ENCODE measurements at places on chromosomes 6 and 20.

GRCh38 chr20:46605181-46605580 is 46.1 kb downstream of the SLC13A3 start:
- no peak for DNase-seq

DNA sequence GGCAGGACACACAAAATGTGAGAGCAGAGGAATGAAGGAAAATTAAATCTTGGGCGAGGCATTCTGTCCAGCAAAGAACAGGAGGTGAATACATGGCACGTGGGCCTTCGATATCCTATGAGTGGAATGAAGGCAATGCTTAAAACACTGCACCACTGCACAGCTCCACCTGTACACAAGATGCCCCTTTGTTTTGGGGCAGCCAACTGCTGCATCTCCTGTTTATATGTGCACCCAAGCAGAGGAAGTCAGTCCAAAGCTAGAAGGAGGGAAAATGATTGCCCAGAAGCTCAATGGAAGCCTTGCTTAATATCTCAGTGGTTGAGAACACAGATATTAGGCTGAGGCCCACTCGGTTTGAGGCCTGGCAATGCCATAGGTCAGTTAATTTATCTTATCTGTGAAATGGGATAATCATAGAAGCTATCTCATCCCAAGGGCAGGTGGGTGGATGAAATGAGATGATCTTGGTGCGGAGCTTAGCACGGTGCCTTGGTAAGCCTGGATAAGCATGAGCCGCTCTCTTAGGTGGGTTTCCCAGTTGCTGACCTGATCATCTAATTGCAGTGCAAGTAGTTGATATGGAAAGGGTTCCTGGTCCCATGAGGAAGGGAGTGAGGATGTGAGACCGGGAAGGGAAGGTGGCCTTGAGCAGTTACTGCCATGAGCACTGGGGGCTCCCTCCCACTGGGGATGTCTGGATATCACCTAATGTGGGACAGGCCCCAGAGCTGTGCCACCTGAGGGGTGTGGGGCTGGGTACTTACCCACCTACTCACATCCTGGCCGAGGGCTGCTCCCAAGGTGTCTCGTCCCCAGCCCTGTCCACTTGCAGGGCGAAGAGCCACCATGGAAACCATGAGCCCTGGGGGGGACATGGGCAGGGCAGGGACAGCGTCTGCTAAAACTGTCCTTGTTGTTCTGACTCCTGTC is 9.9 kb downstream of the BANF2 start:
- no peak for DNase-seq

- no peak for DNase-seq
Measured at GRCh38 chr20:23881371-23881770, 1.8 kb upstream of the CST5 start.

DNA sequence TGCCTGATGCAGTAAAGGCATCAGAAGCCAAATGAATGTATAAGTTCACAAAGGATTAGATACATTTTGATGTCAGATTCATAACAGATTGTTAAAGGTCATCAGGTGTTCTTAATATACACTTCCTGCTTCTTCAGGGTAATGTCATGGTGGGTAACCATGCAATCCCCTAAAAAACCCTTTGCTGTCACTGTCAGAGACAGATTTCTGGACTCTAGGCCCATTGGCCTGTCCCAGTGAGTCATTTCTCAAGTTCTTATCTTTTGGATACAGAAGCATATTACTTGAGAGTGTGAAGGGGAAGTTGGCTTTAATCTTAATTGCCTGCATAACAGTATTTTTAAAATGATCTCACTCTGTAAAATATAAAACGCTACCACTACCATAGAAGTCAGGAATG is 895.6 kb upstream of the MAP3K7 start:
- DNase-seq, result no peak

DNA sequence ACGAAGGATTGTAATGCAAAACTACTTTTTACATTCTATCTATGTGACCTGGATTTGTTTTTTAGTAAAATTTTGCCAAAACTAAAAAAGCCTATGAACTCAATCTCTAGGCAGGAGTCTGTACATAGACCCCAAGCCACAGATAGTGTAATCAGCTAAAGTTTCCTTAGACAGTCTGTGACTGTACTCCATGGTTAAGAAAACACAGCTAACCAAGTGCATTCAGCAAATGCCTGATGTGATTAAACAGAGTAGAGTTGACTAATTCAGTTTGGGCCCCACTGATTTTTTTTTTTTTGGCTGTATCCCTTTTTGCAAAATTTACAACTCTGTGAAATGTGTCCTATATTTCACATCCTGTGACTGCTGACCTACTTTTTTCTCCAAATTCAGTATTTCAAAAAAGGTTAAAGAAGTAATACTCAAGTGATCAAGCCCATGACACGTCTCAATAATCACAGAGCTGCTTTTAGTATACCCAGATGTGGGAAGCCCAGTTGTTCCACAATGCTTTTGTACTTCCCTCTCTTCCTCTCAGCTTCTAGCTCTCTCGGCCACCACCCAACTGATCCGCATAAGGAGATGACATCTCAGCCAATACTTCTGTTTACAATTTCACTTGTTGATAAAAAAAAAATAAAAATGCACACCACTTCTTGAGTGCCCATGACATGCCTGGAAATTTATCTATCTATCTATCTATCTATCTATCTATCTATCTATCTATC is 108.8 kb upstream of the TBX18 start:
- DNase-seq, result no peak

DNA sequence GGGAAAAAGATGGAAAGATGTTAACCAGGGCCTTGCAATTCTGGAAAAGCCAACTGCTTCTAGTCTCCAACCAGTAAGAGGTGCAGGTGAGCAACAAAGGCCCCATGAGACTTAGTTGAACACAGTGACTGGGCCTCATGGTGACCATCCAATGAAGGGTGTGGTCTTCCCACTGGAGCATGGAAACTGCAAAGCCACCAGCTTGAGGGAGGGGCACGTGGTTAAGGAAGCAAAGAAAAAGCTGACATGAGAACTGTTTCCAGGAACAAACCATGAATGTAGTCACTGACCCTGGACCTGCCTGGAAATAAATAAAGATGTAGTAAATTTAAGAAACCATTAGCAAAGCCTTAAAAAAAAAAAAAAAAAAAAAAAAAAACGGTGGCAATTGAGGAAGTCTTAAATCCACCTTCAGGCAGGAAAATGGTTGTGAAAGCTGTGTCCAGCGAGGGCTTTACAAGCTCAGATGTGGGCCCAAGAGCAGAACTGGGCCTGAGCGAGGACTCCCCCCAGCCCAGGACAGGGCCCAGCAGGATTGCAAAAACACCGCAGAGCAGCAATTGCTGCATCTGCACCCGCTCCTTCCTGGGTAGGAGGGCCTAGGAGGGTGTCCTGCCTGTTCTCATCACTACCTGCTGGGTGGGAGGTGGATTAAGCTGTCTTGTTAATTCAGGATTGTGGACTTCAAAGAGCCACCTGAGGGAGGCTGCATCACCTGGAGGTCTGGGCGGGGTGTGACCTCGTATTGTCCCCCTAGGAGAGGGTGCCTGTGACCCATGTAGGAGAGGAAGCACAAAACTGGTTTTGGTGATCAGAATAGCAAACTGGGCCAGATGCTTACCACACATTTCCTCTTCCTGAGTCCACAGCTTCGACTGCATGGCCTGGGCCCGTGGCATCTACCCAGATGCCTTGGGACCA is 10.3 kb downstream of the GFRA4 start:
- no peak for DNase-seq

DNA sequence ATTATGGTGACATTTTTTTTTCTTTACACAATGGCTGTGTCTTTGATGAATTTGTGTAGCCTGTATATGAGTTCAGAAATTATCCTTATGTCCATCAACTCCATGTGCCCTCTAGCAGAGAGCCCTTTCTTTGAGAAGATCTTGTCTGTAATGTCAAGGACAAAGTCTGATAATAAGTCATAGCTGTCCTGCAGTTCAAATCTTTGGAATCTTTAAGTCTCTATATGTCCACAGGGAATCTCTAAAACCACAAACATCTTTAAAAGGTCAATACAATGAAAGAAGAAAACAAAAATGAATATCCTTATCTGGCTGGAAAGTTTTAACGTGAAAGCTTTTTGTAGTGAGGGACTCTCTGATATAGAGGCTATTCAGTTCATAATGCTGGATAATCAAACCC is 16.9 kb upstream of the TMEM14A start:
- DNase-seq, result no peak

GRCh38 chr6:108555399-108556052 is 5.2 kb upstream of the FOXO3 start:
- no peak for DNase-seq

DNA sequence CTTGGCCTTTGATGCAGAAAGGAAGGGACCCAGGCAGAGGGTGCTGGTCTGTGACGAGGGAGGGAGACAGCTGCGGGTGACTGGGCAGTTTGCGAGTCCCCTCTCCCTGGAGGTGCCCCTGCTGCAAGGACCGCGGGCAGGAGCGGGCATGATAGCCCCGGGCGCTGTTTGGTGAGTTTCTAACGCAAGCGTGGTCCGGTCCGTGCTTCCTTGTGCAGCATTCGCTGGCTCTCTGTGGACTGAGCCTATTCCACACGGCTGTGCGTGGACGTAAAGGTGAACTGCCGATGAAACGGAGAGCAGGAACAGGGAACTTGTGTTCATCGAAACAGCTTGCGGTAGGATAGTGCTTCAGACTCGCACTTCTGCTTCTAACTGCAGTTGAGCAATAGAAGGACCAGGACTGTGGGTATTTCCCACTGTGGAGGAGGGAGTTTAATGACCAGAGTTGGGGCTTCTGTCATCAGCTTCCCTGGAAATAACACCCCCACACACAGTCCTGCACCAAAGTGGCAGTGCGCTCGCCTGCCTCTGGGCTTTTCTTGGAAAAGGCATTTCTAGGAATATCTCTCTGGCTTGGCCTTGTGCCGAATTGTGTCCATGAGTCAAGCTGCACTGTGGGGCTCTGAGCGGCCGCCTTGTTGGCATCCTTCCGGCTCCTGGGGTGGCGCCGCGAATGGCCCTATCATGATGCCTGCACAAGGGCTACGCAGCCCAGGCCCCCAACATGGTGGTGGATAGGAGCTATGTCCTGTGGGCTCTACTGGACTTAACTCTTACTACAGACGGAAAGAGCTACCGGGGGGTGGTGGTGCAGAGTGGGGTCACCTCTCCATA is 48.9 kb downstream of the DUSP22 start:
- DNase-seq, result no peak

DNA sequence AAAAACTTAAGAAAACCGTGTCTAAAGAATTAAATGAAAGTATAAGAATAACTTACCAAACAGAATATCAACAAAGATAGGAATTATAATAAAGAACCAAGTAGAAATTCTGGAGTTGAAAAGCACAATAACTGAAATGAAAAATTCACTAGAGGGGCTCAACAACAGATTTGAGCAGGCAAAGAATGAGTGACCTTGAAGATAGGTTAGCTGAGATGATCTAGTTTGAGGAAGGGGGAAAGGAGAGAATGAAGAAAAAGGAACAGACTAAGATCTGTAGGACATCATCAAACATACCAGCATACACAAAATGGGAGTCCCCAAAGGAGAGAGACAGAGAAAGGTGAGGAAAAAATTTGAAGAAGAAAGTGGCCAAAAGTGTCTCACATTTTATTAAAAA is 37.7 kb upstream of the TULP1 start:
- DNase-seq, result no peak

- DNase-seq, result no peak
Measured at GRCh38 chr6:10640412-10640811, 54.0 kb downstream of the C6orf52 start.

- DNase-seq, result no peak
Measured at GRCh38 chr6:91653895-91654294, 1067.0 kb upstream of the MAP3K7 start.

DNA sequence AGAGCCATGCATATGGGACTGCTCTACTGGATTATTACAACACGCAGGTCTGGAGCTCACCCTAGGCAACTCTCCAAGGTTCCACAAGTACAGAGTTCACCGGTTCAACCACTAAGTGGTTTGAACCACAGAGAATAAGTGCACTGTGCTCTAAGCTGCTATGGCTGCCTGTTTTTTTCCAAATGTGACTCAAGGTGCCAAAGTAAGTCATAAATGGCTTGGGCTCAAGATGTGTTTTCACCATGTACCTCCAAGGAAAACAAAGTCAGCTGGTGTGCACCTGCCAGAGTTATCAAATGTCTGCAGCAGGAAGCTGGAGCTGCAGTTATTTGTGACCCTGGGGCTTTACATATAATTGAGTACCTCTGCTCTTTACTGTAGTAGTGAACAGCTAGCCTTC is 76.7 kb downstream of the PREP start:
- DNase-seq, result no peak

DNA sequence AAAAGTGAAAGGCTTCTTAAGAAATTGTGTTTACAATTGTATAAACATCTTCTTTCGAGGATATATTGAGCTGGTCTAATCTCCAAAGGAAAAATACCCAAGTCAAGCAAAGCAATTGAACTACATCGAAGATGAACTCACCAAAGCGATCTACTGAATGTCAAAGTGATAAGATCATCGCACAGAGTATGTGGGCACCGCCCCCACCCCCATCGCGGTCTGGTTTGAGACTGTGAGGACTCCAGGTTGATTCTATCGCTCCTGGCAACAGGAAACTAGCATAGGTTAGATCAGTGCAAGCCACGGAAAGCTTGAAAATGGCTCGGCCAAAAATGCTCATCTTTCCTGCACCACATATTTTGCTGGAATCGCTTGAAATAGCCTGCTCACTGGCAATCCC is 133.2 kb upstream of the RPS6KA2 start:
- peak; percentile 75 for DNase-seq

DNA sequence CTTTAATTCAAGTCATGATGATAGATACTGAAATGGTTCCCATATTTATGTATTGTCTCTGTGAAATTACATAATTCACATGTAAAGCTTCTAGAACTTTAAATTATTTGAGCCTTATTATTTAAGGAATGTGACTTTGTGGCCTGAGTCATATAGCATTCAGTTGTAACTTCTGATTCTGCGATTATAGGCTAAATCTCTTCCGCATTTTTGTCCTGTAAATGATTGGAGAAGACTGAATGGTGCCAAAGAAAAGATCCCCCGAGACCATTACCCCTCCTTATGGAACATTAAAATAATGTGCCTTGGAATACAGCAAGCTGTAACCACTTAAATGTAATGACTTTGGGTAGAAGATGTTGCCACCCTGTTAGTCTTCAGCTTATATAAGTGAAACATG is 63.3 kb upstream of the MAP7 start:
- DNase-seq, result no peak

DNA sequence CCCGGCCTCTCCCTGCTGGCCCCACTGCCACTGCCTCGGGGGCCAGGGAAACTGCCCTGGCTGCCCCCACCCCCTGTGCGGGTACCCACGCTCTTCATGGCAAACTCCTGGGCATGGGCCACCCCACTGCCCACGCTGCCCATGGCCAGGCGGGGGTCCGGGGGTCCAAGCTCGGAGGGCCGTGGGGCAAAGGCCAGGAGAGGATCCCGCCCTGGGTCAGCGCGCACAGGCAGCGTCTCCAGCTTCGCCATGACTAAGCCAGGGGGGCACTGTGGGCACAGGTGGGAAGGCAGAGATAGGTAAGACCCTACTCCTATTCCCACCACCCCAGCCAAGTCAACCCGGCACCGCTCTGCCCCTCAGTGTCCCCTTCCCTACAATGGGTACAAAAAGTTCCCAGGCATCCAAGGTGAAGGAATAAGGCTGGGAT is 6.4 kb downstream of the LZTS3 start:
- DNase-seq, result no peak

- DNase-seq, result no peak
Measured at GRCh38 chr6:158969148-158969547, 30.9 kb downstream of the RSPH3 start.

GRCh38 chr6:131761060-131761761 is 46.6 kb upstream of the ENPP1 start:
- DNase-seq, result no peak

GRCh38 chr20:34998331-34998950 is 42.8 kb downstream of the MYH7B start:
- no peak for DNase-seq

- no peak for DNase-seq
Measured at GRCh38 chr20:46835418-46835817, 59.2 kb upstream of the EYA2 start.

- DNase-seq, result no peak
Measured at GRCh38 chr6:159525445-159526025, 167.5 kb downstream of the SOD2 start.

Measured in stimulated activated CD4-positive, alpha-beta T cell treated with anti-CD3 and anti-CD28 coated beads, Interleukin-2, amount 100 ng/mL, for 24 hours (primary cell).